ENCODE measurements at places on chromosomes 12 and 14.

DNA sequence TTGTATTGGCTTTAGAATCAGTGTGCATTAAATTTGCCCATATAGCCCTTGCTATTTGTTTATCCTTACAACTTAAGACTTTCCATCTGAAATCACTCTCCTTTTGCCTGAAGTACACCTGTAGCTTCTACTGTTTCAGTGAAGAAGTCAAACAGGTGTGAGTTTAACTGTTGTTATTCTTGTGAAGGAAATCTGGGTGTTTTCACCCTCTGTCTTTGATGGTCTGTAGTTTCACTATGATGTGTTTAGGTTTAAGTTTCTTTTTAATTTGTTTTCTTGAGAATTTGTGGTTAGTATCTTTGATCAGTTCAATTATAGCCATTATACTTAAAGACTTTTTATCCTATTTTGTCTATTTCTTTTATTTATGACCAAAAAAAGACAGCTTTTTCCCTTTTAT lies 68.9 kb upstream of the BBS10 start:
- no peak for DNase-seq

DNA sequence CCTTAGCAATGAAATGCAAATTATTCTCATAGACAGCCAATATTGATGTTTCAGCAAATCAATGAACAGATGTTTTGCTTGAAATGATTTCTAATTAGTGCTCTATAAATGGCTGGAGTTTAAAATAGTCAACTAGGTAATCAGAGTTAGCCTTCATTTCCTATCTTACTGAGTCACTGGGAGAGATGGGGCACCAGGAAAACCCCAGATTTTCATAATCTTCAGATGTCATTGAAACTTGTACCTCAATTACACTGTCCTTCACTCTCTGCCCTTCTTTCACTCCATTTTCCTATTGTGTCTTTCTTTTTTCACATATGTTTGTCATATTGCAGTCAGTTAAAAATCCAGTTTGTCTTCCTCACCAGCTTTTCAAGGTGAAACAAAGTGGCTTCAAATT lies 92.7 kb downstream of the C12orf75 start:
- no peak for DNase-seq

DNA sequence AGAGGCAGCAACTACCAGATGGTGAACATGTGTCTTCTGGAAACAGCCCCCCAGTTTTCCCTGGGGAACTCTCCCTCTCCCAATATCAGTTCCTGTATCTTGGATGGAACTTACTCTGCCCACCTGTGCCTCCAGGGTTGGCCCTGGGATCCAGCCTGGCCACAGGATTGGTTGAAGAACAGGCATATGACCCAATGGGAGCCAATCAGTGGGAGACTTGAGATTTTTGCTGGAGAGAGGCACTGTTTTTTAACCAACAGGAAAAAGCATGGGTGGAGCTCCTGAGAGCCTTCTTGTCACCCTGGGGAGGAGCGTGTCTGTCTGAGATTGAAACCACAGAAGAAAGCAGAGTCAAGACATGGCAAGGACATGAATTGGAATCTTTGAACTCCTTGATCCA lies 33.6 kb upstream of the COX6A1 start:
- DNase-seq = no peak

- no peak for DNase-seq
Measured at GRCh38 chr12:48156652-48157017, 680 bp downstream of the ASB8 start.

DNA sequence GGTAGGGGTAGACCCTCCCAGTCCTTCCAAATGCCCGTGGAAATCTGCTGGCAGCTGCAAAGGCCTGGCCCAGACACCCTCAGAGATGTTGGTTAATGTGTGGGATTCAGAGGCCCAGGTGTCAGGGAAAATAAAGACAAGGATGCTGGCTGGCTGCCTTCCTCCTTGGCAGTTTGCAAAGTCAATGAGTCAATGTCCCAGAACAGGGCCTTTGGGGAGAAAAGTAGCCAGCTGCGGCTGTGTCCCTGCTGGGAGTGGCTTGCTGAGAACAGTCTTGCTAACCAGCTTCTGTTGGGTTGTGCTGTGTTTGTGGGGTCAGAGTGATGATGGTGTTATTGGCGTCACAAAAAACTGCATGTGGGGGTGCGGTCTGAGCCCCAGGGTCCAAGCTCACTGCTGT lies 29.2 kb downstream of the GLRX5 start:
- DNase-seq = no peak

DNA sequence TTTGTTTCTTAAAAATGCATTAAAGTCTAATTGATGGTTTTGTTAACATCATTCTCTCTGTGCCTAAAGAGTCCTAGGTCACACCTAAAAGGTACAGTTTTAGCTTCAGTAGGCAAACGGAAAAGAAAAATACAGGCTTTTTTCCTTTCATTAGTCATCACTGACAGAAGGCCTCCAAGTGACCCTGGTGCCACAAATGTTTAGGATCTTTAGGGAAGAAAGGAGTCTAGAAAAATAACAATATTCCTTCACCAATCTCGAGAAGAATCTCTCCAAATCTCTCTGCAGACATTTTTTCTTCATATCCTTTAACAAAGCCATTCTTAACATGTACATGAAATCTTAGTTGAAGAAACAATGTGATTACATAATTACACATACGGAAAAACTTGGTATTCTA lies 2.0 kb downstream of the DENND5B start:
- no peak for DNase-seq

GRCh38 chr12:66188584-66189485 lies at the start of gene IRAK3:
IRAK3 (plus strand) TSS chr12:66189214; CDS start chr12:66189300, 86 bp downstream.
- no peak for DNase-seq

Measured in amniotic stem cell (primary cell).